Cardiac muscle cell (in vitro differentiated cells and primary cell): ENCODE measurements at places on chromosomes 2 and 18. TPM values are rescaled to one million over a fixed set of nuclear protein-coding genes. Genes with fewer than 3 reads are reported as not detected.

Gene LRATD1
- 1.1 and 1.5 TPM in 2 replicates for total RNA-seq

Gene EFR3B
- total RNA-seq = 10.0 and 12.9 TPM in 2 replicates

Gene PJVK
- 3.9 and 6.9 TPM in 2 replicates for total RNA-seq

Gene EMILIN2
- 75.9 and 134 TPM in 2 replicates for total RNA-seq

Gene DQX1
- total RNA-seq = 0.98 and 1.1 TPM in 2 replicates
